Smooth muscle cell of the coronary artery (primary cell): ENCODE measurements at places on chromosomes 13 and 19. TPM values are rescaled to one million over a fixed set of nuclear protein-coding genes. Genes with fewer than 3 reads are reported as not detected.

The LILRB5 gene
- not detected in 2 replicates for total RNA-seq

The CEACAM1 gene
- total RNA-seq = not detected in 2 replicates

The EFNB2 gene
- total RNA-seq = 0.23 and 14.7 TPM in 2 replicates

The OLFM2 gene
- 1.4 and 16.1 TPM in 2 replicates for total RNA-seq

The ZNF71 gene
- total RNA-seq = 6.8 and 8.3 TPM in 2 replicates
